Activated T-helper 1 cell treated with Interleukin-2 at 50 U/mL for 16 hours (primary cell): ENCODE measurements at places on chromosomes 11 and 22.

- no peak for DNase-seq
These were observed 32.1 kb downstream of the UQCR10 start for GRCh38 chr22:29799217-29799680.

DNA sequence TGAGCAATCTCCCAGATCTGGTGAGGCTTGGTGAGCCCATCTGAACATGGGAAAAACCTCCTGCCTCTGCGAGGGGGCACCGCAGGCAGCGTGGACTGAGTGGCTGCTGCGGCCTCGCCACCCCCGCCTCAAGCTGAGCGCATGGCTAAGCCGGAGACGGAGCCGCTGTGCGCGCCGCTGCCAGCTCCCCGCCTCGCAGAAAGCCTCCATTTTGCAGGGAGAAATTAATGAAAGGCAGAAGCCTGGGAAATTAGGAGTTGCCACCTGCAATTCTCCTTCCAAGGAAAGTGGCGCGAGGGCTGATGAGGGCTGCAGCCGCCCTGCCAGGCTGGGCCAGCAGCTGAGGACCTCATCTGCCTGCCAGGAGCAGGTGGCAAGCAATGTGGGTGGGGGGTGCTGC lies 35.6 kb upstream of the TCF20 start:
- DNase-seq, result no peak

DNA sequence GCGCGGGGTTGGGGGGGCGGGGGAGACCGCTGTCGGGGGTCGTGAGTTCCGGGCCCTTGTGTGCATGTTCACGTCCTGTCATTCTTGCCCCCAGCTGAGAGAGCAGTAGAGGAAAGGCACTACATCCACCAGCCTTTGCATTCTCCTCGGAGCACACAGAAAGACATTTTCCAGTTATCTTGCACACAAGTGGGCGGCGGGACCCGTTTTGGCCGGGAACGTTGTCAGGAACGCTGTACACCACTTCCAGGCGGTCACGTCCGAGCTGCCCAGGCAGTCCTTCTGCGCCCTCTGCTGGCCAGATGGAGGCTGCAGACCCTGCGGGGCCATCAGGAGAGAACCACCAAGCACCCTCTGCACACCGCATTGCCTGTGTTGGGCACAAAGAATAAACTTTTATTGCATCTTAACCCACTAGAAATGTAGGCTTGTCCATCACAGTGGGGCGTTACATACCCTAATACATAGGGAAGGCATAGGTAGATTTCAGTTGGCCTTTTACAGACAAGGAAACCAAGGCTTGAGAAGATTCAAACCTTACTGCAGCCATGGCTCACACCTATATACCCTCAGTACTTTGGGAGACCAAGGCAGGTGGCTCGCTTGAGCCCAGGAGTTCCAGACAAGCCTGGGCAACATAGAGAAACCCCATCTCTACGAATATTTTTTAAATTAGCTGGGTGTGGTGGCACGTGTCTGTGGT lies 2.8 kb upstream of the CDKN1C start:
- peak; percentile 76 for DNase-seq

DNA sequence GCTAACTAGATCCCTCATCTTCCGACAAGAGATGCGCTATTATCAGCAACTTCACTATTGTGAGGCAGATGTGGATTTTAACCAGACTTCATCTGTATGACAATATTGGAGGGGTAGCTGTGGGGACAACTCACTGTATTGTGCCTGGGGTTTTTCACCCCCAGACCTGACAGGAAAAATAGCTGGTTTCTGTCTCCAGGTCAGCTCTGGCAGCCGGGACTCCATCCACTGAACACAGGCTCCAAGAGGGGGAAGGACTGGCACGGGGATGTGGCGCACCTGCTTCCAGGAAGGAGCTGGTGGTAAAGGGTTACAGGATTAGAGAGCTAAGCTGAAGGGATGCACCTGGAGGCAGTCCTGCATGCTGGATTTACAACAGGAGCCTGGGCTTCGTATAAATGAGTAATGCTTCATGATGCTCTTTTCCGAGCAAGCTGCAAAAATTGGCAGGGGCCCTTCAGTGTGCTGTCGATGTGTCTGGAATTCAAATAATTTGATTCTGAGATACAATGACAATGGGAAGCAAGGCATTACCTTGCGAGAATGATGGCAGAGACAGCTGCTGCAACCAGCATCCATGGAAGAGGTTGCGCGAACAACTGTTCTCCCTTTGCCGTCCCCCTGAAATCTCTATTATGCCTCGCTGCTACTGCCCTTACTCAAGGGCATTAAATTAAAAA lies 49.5 kb downstream of the LMO2 start:
- no peak for DNase-seq

- no peak for DNase-seq
These were observed 92.2 kb downstream of the AMOTL1 start for GRCh38 chr11:94860333-94860732.

GRCh38 chr22:44975427-44976262 lies 34.2 kb downstream of the PHF21B start:
- no peak for DNase-seq

GRCh38 chr11:105192115-105192514 lies 52.5 kb upstream of the CARD18 start:
- DNase-seq, result no peak

- DNase-seq, result no peak
These were observed 41.1 kb downstream of the OSBPL5 start for GRCh38 chr11:3123761-3124733.

GRCh38 chr22:21933910-21934309 lies 18.7 kb downstream of the PPM1F start:
- no peak for DNase-seq
